Activated CD8-positive, alpha-beta memory T cell treated with anti-CD3 and anti-CD28 coated beads for 4 hours (primary cell): ENCODE measurements at places on chromosomes 2 and 18.

DNA sequence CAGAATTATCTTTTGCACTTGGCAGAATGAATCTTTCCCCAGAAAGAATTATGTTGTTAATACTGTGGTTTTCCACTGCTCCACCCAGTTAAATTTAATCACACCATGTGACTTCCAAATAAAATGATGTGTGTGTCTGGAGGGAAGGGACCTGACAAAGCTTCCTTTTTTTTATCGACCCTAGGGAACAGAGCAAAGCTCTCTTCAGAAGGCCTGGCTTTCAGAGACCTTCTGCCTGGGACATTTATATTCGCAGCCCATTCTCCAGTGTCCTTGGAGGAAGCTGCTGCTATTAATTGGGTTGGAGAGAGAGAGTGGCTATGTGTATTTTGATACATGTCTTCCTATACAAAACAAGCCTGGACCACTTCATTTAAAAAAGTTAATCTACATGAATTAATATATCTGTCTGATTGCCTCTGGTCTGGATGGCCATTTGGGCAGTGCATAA, 233.7 kb downstream of the PRKCE start:
- DNase-seq, result no peak

DNA sequence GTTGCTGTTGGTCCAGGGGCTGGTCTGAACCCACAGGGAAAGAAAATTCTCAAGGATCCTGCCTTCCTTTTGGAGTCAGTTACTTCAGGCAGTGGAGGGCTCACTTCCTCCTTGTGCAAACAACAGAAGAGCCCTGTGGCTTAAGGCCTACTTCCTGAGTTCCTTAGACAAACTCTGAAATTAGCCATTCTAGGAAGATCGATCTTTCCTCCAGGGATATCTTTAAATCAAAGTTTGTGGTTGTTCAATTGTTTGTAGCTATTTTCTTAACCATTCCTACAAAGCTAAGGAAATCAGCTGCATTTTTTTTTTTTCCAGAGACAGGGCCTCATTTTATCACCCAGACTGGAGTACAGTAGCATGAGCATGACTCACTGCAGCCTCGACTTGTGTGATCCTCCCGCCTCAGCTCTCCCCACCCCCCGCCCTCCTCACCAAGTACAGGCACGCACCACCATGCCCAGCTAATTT, 156.0 kb downstream of the TANC1 start:
- no peak for DNase-seq

DNA sequence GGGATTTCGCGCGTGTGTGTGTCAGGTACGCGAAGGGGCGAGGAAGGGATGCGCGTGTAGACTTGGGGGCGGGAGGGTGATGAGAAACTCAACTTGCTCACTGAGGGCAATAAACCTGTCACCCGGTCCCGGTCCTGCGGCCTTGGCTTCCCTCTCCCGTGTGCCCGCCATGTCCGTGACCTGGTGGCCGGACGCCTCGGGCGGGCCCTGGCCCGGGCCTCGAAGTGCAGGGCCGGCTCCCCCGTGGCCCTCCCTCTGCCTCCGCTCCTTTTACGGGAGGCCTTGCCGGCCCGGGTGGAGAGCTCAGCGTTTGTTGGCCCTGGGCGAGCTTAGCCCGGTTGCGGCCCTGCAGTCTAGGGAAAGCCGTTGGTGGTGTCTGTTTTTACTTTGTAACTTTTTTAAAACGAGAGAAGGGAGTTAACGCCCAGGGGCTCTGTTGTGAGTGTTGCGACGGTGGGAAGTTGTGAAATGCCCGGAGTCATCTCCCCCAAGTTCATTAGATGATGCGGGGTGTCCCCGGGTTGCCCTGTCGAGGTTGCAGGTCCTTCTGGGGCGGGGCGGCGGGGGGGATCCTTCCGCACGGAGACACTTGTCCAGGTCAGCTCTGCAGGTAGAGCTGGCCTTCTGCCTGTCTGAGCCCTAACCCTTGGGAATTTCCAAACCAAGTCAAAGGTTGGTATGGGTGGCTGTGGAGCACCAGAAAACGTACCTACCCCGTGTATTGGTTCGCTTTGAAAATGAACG, 883 bp downstream of the SMCHD1 start:
- DNase-seq, result no peak

- no peak for DNase-seq
These were observed 697.3 kb downstream of the TRIB2 start for GRCh38 chr2:13413989-13414388.

DNA sequence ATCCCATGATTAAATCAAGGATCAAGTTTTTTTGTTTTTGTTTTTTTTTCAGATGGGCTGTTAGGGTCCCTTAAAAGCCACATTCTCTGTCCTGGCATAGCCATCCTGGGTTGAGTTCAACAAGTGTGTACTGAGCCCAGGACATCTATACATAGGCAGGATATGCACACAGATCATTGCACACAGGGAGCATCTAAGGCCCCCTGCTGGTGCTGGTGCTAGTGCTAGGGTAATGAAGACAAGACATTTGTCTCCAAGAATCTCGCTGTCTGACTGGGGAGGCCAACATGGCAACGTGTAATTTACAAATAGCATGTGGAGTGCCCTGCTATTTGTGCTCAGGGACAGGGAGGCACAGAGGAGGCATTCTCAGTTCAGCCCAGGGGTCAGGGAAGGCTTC, 124.5 kb downstream of the VAPA start:
- DNase-seq, result no peak

- DNase-seq, result no peak
These were observed 16.9 kb upstream of the KCNG3 start for GRCh38 chr2:42510608-42511243.

GRCh38 chr2:23413641-23414040, 28.7 kb downstream of the KLHL29 start:
- DNase-seq, result no peak

DNA sequence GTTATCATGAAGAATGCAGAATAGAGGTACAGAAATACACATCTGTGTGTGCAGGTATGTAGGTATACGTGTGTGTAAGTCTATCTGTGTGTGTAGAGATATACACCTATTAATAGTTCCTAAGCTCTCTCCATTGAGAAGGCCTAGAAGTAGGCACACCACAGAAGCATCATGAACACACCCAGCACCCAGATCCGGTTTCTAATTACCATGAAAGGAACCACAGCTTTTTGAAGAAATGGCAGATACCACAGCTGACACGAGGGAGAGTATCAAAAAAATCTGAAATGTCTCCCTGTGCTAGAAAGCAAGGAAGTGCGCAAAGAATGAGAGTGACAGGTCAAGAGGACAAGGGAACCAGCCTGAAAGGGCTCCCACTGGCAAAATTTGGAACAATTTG, 27.7 kb upstream of the AP1S3 start:
- no peak for DNase-seq

DNA sequence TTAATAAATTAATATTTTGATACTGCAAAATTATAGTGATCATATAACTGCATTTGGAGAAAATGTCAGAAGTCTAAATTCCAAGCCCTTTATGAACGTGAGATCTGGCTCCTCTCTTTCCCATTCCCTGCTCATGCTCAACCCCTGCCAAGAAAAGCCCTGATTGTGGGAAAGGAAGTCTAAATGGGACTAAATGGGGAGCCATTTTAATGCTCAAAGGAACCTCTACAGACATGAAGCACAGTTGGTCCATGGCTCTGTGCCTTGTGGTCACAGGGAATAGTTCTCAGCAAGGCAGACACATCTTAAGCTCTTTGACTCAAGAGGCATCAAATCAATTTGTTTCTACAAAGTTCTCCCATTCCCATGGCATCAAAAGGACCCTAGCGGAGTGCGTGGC, 29.3 kb upstream of the INSIG2 start:
- DNase-seq, result no peak

GRCh38 chr2:240947176-240947575, 41.0 kb downstream of the CROCC2 start:
- no peak for DNase-seq

DNA sequence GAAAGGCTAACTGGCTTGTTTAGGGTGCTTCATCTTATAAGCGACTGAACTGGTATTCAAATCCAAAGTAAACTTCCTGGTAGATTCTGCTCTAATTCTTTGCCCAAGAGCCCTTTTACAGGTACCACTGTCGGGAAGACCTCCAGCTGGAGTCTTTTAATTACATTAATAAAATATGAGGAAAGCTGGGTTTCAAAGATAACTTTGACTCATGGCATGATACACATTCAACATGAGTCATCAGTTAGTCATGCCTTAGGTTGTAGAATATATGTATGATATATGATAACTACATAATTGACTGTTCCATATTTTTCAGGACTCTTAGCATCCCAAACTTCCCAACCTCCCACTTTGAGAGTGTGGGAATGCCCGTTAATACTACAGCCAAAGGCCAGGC, 32.3 kb downstream of the ZCCHC2 start:
- DNase-seq, result no peak

DNA sequence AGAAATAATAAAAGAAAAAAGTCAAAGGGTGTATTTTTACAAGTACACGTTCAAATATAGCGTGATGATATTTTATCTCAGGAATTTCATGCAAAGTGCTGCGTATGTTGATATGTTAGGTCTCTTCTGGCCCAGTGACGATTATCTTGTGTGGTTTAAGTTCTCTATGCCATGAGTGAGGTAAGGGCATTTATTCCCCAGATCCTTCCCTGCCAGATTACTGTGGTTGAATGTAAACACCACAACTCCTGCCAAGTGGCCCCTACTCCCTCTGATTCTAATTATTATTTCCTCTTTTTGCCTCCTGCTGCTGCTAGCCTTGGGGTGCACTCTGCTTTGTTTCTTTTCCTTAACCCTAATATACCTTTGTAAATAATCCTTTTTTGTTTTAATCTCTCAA, 12.2 kb downstream of the SCN2A start:
- no peak for DNase-seq

- DNase-seq, result no peak
These were observed 569.8 kb upstream of the MEX3C start for GRCh38 chr18:51767293-51767692.

DNA sequence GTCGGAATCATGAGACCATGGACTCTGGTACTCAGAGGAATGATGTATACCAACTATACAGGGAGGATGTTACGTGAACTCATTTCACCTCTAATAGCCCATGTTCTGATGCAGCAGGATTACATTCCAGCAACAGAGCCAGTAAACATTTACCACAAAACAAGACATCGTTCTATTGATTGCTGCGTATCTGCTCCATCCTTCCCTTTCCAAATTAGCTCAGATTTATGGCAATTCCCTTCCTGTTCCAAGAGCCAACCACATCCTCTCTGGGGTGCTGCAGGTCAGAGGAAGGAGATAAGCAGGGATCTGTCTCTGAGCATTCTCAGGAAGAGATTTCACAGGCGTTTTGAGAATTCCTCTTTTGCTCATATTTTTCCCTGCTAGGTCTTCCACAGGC, 98.3 kb downstream of the KLF7 start:
- no peak for DNase-seq

DNA sequence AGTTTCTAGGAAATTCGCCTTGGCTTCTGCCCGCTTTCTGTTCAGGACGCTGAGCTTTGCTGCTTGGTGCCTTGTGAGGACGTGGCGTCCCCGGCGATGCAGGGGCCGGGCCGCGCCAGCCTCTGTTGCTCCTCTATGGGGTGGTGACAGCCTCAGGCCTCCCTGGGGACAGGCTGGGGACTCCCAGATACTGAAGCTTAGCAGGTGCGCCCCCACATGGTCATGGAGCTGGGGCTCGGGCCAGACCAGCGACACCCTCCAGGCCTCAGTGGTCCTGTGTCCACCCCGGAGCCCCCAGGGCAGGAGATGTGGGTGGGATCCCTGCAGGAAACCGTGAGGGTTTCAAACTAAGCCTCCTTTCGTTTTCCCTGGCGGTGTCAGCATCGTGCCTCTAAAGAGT, 29.2 kb downstream of the KCNG2 start:
- no peak for DNase-seq

GRCh38 chr2:70532244-70532935, 21.2 kb downstream of the TGFA start:
- no peak for DNase-seq

DNA sequence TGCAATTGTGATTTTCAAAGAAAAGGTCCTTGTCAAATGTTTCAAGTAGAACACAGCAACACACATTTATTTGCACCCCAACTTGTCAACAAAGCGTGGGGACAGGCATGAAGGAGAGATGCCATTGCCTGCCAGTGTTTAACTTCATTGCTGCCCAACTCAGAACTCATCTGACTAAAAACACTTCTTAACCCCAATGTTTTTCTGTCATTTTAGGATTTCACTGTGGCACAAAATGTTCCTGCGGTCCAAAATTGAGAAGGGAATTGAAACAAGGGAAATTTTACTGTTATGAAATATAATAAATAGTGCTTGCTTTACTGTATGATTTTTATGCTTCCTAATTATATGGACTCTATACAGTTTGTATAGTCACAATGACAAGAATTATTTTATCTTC, 45.7 kb downstream of the PMAIP1 start:
- DNase-seq, result no peak

GRCh38 chr2:62056341-62056740, 139.6 kb upstream of the B3GNT2 start:
- DNase-seq, result no peak

GRCh38 chr2:239226677-239227581, 173.9 kb downstream of the HDAC4 start:
- DNase-seq, result no peak

DNA sequence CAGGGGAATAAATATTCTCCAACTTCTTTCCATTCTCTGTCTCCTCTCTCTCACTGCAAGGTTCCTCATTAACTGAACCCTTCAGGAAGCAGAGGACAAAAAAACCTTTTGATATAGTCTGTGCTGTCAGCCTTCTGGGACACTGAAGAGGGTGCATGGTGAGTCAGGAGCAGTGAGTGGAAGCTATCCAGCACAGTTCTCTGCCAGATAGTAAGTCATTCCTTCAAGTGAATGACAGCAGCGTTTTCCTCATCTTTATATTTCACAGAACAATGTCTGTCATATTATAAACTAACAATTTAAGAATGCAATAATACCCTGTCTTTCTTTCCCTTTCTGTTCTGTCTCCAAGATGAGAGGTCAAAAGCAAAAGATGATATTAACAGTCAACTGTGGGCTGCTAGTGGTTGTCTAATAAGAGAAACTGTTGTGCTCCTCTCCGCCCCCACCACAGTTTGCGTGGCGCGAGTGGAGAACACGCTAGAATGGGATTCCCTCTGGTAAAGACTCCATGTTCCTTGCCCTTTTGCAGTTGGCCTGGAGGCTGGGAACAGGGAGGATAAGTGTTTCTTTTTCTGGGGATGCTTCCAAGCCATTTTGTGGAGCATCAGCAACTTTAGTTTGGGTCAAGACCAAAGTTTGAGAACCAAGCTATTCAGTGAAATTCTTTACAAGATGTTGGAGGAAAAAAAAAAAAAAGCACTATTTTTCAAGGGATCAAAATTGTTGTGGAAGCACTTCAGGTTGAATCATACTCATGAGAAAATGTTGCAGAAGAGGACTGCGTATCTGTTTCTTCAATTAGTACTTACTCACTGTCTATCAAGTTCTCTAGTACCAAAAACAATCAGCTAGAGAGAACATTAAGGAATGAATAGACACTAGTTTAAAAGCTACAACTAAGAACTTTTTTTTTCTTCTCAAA, 430.2 kb downstream of the SETBP1 start:
- no peak for DNase-seq

DNA sequence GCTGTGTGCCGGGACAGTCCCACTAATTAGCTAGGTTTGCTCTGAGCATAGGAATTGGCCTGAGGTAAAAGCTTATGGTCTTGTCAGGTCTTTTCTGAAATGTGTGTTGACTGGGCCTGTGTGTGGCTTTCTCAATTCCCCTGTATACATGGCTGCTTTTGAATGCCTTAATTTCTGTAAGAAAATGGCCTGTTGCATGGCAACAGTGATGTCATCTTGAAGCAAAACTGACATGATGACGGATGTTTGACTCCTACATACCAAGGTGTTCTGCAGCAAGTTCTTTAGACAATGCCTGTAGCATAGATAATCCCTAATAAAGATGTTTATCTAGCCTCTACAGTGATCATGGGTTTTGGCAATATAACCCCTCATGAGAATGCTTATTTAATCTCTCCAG, 198.5 kb downstream of the OTX1 start:
- DNase-seq, result no peak

- no peak for DNase-seq
These were observed 72.0 kb downstream of the RIF1 start for GRCh38 chr2:151481744-151482143.
